ENCODE measurements at places on chromosomes 4 and X.

GRCh38 chr4:85761803-85762528 lies 287.0 kb downstream of the ARHGAP24 start:
- no peak for DNase-seq

DNA sequence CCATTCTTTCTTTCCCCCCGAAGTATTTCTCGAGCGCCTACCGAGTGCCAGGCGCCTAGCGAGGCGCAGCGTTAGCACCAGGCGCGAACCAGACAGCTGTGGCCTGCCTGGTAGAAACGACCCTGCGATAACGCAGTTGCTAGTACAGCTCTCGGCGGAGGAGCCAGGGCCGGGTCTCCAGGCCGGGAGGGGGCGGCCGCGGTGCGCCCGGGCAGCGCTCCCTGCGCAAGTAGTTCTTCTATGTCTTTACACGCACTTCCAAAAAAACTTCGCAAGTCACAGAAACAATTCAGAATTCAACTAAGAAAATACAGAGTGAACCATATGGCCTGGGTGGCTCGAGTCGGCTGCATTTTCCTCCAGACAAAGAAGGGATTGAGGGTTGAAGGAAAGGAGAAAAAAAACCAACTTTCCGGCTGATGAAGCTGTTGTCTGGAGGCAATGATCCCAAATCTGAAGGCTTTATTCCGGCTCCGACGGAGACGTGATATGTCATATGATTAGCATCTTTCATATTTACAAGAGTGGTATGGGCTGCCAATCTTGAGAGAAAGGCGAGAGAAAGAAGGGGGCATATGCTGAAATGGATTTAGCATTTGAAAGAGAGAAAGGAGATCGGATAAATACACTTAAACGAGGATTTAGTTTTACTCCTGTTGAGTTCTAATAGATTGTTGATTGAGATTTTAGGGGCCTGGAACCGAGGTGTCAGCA lies 7.2 kb upstream of the NEUROG2 start:
- no peak for DNase-seq

GRCh38 chr4:89245459-89245858 lies 62.1 kb downstream of the GPRIN3 start:
- no peak for DNase-seq

- DNase-seq, result no peak
Measured at GRCh38 chrX:129193357-129193756, 329.9 kb downstream of the SMARCA1 start.

- DNase-seq, result no peak
Measured at GRCh38 chr4:40264497-40264896, 67.7 kb downstream of the RHOH start.

DNA sequence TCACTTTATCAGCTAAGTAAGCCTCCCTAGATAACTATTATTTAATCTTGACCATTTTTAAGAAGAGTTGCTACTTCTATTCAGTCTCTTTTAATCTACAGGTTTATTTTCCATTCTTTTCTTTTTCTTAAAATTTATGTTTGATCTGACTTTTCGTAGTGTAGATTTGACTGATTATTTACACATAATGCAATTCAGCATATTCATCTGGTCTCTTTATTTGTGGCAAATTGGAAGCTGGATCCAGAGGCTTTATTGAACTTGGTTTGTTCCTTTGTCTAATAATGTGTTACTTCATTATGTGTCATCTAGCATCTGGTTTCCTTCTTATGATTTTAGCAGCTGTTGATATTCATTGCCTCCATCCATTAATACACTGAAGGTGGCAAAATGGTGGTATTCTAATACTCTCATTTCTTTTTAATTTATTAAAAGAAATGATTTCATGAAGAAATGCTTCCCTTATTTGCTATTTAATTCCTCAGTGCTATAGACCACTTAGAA lies 113.0 kb downstream of the FBXW7 start:
- DNase-seq, result no peak

- DNase-seq, result no peak
Measured at GRCh38 chrX:23756165-23756564, 13.1 kb upstream of the ACOT9 start.

DNA sequence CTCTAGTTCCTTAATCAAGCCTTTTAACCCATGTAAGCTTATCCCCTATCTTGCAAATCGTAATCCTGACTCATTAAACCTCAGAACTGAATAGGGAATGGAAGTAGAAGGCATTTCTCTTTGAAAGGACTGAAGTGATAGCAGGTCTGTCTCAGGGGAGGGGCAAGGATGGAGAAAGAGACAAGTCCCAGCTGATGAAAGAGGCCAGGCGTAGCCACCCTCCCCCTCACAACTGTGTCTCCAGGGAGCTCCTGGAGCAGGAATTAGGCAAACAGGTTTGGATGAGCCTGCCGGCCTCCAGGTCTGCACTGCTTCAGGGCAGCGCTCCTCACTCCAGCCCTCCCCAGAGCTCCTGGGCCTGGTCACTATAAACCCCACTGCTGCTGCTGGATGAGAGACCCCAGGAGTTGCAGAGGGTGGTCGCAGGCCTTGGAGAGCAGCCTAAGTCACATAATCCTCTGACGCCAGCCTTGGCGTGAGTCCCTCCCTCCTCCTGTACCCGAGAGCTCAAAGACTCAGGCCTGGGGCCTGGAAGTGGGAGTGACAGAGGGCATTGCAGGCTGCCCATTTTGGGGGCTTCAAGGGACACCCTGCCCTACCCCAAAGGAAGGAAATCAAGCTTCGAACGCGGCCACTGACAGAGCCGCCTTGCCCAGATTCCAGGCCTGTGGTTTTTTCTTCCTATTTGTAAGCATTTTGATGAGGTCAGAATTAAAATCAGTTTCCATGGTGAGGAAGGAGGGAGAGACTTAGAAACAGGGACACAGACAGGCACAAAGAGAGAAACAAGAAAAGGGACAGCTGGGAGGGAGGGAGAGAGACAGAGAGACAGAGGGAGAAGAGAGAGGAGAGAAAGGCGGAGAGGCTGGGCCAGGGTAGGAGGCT lies 21.2 kb upstream of the MSX1 start:
- no peak for DNase-seq

DNA sequence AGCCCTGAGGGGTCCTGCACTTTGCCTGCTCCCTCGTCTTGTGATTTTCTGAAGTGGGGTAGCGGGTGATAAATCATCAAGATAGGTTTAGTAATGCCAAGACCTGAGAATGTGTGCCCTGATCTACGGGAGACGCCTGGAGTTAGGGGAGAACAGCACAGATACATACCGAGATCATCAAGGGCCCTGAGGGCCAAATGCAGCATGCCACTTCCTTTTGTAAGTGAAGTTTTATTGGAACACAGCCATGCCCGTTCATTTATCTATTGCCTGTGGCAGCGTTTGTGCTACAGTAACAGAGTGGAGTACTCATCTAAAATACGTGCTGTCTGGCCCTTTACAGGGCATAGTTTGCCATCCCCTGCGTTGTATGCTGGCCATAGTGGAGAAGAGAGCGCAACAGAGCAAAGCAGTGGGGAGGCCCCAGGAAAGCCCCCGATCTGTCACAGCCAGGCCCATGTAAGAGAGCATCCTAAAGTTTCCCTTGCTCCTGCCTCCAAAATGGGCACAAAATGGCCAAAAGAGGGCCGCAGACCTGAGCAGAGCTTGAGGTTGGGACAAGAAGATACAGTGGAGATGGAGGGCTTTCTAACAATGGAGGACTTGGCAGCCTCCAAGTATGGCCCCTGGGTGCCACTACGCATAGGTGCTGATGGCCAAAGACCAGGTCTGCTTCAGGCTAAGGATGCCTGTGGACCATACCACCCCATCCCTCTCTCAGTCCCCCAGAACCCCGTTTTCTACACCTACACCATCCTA lies 167.0 kb downstream of the SMIM20 start:
- no peak for DNase-seq

DNA sequence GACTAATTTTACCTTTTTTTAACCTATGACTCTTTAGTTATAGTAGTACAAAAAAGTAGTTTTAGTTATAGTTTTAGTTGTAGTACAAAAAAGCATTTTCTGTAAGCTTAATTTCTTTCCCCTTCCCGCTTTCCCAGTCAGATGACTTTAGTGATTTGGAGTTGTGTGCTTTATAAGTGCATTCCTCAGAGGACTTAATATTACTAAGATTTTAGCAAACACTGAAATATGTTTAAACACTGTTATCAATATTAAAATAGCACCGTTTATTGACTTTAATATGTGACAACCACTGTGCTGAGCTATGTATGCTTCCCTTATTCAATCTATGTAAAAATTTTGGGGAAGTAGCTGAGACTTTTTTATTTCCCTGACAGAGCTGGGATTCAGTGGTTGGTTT lies 22.8 kb downstream of the GUF1 start:
- no peak for DNase-seq

DNA sequence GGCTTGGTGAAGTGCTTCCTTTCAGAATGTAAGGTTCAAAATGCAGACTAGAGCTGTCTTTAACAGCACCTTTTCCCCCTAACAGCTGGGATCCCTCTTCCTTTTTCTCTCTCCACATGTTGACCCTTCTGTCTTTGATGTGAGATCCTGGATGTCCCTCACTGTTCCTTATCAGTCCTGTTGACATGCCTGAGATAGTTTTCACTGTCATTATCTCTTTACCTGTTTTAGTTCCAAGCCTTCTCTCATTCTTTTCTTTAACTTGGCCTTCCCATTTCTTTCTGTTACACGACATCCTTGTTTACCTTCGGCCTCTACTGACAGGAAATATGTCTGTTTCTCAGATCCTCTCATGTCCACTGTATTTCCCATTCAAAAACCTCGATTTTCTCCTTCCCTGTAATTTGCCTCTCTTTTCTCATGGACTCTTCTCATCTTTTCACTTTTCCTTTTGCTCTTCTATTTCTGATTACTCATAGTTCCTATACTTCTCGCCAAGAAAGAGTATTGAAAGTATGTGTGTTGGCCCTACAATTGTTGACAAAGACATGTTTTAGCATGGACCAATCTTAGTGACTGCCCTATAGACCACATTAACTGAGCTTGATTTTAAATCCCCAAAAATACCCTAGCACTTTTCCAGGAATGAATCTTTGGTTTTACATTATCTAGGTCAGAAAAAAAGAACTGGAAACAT lies 1.2 kb upstream of the SOWAHB start:
- DNase-seq, result no peak

GRCh38 chrX:135086197-135086854 lies 34.0 kb downstream of the ETDB start:
- DNase-seq, result no peak

- no peak for DNase-seq
Measured at GRCh38 chr4:173424899-173425805, 26.2 kb upstream of the SCRG1 start.

- DNase-seq, result no peak
Measured at GRCh38 chrX:70979136-70979762, 48.4 kb upstream of the SLC7A3 start.

GRCh38 chr4:38082021-38082420 lies 121.8 kb downstream of the PTTG2 start:
- DNase-seq, result no peak

- no peak for DNase-seq
Measured at GRCh38 chrX:26511589-26512363, 295.8 kb downstream of the MAGEB5 start.

- no peak for DNase-seq
Measured at GRCh38 chr4:74197080-74197479, 39.2 kb downstream of the MTHFD2L start.

- no peak for DNase-seq
Measured at GRCh38 chr4:81465406-81466340, 6.0 kb downstream of the RASGEF1B start.

- no peak for DNase-seq
Measured at GRCh38 chrX:115251458-115252233, 17.8 kb upstream of the LRCH2 start.

- no peak for DNase-seq
Measured at GRCh38 chr4:69196209-69196965, 18.2 kb downstream of the UGT2B11 start.

DNA sequence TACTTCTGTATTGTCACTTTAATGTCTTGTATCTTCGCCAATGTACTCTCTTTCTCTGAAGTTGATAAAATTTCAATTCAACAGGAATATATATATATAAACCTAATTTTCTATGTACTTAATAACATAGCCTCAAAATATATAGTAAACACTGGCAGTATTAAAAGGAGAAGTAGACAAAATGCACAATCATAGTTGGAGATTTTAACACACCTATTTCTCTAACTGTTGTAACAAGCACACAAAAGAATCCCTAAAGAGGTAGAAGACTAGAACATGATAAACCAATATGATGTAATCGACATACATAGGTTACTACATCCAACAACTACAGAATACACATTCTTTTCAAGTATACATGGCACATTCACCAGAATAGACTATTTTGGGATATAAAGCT lies 65.5 kb downstream of the ZNF81 start:
- no peak for DNase-seq

DNA sequence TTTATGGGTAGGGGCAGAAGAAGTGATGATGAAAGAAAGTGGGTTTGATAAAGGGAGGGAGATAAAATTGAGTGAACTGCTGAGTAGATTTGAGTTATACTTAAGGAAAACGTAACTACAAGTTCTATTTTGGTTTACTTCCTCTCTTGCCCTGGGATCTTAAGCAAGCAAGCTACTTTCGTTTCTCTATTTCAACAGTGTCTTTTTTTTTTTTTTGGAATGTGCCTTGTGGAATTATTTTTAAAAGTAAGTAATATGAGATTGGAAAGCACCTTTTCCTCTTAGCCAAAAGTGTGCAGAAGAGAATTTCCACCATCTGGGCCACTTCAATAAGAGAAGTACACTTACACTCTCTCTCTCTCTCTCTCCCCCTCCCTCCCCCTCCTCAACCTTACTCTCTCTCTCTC lies 16.0 kb upstream of the C4orf36 start:
- DNase-seq, result no peak

DNA sequence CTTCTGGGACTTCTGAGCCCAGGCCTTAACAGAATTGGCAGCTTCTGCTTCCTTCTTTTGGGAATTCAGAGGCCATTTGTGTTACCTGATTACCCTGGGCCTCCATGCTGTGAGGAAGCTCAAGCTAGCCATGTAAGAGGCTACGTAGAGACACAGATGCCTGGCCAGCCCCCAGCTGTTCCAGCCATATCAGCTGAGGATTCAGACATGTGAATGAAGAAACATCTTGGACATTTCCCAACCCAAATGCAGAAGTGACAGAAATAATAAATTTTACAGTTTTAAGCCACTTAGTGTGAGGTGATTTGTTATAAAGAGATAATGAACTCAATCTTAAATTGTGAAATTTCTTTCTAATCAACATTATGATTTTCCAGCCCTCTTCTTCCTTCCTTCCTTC lies 18.7 kb upstream of the ZNF827 start:
- no peak for DNase-seq

- no peak for DNase-seq
Measured at GRCh38 chr4:16007471-16008095, 44.6 kb upstream of the FGFBP2 start.

- DNase-seq, result no peak
Measured at GRCh38 chr4:137946453-137947174, 295.5 kb downstream of the SLC7A11 start.
